Astrocyte of the hippocampus (primary cell): ENCODE measurements at places on chromosomes 2 and 18.
A peak's percentile ranks its signal among the peaks of the same experiment; 100 is the strongest.

- DNase-seq: no peak
Observed at GRCh38 chr18:63262369-63263335, 56.9 kb downstream of the BCL2 start.

DNA sequence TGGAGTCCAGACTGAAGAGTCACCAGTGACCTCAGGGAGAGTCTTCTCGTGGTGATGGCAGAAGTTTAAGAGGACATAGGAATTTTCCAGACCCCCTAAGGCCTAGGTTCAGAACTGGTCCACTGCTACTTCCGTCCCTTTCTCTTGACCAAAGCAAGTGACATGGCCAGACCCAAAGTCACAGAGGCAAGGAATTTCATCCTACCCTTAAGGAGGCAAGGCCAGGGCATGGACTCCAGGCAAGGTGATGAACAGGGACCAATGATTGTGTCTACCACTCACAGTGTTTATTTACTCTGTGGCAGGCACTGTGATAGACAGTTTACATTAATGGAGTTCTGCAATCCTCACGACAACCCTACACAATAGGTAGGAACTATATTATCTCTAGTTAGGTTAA, 265.1 kb downstream of the GLI2 start:
- DNase-seq: no peak

DNA sequence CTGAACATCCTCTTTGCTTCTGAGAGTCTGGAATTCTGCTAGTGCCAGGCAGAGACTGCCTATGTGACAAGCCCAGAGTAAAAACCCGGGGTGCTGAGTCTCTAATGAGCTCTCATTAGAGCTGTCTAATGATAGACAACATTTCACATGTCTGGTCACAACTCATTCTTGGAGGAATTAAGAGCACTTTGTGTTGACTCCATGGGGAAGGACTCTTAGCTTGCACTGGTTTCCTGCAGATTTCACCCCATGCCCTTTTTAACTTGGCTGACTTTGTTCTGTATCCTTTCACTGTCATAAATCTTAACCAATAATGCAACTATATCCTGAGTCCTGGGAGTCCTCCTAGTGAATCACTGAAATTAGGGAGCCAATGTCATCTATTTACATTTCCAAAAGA, 33.5 kb downstream of the FBXO15 start:
- peak; percentile 2 for DNase-seq

DNA sequence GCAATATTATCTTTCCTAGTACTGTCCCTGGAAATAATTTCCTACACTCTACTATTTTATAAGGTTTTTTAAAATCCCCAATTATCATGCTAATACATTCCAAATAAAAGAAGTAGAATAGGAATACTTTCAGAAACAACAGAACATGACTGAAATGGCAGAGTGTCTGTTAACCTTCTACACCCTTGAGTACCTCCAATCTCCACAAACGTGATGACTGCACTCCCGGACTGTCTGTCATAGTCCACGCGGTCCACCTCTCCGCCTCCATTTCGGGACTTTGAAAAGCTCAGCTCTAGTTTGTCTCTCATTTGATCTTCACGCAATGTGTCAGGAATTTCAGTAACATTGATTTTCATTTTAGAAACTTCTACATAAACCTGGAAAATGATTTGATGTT, 13.6 kb upstream of the RBM43 start:
- no peak for DNase-seq

GRCh38 chr18:74982946-74983635, 225.8 kb downstream of the PTGR3 start:
- no peak for DNase-seq

DNA sequence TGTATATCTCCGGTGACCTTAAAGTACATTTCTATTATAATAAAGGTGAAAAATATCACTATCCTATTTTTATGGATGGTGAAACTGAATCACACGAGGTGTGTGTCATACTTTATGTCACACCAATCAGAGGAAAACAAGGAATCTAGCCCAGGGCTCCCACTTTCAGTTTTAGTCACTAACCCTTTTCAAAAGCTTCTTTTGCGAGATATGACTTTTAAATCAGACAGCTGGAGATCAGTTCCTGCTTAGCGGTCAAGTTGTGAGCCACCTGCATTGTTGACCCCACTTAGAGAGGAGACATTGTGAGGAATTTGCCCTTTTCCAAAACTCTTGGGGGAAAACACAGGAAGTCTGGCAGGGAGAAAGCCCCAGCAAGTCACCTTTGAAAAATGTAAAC, 70.5 kb downstream of the CPS1 start:
- peak; percentile 32 for DNase-seq

DNA sequence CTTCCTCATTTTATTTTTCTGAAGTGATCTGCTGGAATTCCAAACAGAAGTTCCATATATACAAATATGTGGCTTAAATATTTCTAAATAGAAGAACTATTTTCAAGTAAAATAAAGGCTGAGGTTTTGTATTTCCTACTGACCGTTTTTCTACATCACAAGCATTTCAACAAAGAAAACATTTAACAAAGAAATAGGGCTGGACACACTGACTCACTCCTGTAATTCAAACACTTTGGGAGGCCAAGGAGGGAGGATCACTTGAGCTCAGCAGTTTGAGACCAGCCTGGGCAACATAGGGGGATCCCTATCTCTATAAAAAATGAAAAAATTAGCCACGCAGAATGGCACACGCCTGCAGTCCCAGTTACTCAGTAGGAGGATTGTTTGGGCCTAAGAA, 44.6 kb downstream of the TANK start:
- no peak for DNase-seq

- peak; percentile 5 for DNase-seq
Observed at GRCh38 chr2:235171550-235172031, 219.8 kb downstream of the SH3BP4 start.

GRCh38 chr2:150125708-150126107, 361.8 kb downstream of the RND3 start:
- DNase-seq: peak; percentile 38

- DNase-seq: peak; percentile 0
Observed at GRCh38 chr18:71079606-71080005, 790.8 kb downstream of the SOCS6 start.

- no peak for DNase-seq
Observed at GRCh38 chr2:237664151-237664550, 36.8 kb downstream of the LRRFIP1 start.

- no peak for DNase-seq
Observed at GRCh38 chr2:58803192-58803591, 562.1 kb upstream of the FANCL start.

GRCh38 chr2:134739236-134739878, 20.6 kb upstream of the TMEM163 start:
- DNase-seq: no peak

- no peak for DNase-seq
Observed at GRCh38 chr18:13877157-13877556, 38.2 kb downstream of the MC2R start.

DNA sequence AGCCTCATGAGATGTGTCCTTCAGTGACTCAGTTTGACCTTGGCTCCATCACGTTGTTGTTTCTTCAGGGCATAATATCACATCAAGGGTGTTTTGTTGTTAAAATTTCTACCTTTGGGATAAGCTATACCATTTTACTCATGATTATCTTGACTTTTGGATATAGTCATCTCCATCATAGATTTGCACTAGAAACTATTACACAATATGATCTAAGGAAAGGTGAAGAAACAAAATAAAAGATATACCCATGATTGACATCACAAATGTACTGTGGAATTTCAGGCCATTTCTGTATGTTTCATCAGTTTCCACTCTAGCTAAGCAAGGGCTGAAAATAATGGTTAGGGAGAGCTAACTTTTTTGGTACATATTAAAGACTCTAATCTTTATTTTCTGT, 24.7 kb upstream of the FAM171B start:
- DNase-seq: no peak

- DNase-seq: peak; percentile 3
Observed at GRCh38 chr2:214232271-214232670, 178.6 kb upstream of the VWC2L start.

- DNase-seq: no peak
Observed at GRCh38 chr2:199738727-199739412, 112.1 kb downstream of the FTCDNL1 start.

DNA sequence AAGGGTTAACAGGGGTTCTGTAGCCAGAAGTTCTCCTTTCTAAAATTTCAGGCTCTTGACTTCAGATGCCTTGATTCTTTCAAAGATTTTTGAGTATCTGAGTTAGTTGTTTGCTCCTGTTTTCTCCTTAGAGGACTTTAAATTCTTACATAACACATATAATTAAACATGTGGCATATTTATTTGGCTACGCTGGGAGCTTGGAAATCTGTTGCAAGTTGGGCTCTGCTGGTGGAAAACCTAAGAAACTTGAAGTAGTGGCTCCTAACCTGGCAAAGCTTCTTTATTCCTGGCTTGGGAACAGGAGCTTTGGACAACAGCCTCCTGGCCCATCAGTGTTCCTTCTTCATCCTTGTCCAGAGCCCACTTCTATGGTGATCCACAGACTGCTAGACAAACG, 72.6 kb downstream of the VIT start:
- no peak for DNase-seq

- peak; percentile 42 for DNase-seq
Observed at GRCh38 chr2:28506112-28506910, 10.5 kb downstream of the PLB1 start.

- DNase-seq: no peak
Observed at GRCh38 chr18:54873884-54874255, 45.6 kb downstream of the RAB27B start.

GRCh38 chr2:189014449-189015138, 40.4 kb downstream of the COL3A1 start:
- DNase-seq: no peak

DNA sequence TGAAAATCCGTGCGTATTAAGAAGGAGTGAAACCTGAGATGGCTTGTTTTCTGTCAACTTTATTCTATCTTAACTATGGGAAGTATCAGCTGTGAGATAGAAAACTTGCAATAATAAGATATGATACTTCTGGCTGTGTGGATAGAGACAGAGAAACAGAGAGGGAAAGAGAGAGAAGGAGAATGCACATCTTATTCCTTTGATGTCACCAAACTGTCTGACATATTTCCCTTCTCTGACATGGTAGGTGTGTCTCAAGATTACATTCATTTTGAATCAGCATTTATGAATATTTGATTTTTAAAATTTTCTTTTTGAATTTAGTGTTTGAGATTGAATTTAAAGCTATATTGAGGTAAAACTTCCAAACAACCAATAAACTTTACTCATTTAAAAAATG, 69.4 kb downstream of the CDC42EP3 start:
- no peak for DNase-seq

- no peak for DNase-seq
Observed at GRCh38 chr2:119409506-119409905, 22.1 kb upstream of the TMEM37 start.

- peak; percentile 8 for DNase-seq
Observed at GRCh38 chr2:96209011-96209728, 543 bp upstream of the STARD7 start.

DNA sequence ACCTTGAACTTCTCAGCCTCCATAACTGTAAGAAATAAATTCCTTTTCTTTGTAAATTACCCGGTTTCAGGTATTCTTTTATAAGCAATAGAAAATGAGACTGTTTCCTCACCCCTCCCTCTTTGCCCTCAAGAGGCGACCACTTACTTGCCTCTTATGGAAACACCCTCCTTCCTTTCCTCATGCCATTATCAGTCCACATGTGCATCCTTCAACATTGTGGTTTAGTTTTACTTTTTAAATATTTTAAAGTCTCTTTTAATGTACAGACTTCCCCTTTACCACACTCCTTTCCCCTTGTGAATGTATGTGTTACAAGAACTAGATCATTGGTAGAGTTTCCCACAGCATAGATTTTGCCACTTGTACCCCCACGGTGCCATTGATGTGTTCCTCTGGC, 202.4 kb upstream of the SIX2 start:
- DNase-seq: no peak

- no peak for DNase-seq
Observed at GRCh38 chr2:233165895-233166661, 85.4 kb upstream of the ATG16L1 start.

DNA sequence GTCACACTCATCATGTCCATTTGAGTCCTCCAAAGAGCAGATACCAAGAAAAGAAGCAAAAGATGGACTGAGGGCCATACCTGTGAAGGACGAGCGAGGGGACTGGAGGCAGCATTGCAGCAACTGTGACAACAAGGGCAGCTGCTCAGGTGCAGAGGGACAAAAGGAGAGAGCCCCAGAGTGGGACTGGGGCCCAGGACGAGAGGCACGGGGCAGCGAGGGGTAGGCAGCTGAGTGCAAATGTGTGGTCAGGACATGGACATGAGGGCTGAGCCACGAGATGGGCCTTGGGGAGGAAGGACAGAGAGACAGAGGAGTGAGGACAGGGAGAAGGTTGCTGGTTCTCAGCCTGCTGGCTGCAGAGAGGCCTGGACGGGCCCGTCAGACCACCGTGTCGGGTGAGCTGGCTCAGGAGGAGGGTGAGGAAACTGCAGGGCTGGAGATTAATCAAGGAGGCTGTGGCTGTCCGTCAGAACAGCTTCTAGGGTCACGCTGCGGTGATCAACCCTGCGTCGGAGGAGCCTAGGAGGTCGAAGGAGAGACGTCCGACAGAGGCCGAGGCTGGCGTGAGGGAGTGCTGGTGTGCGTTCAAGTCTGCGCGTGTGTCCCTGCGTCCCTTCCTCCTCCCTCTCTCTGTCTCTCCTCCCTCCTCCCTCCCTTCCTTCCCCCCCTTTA, 206.8 kb upstream of the HDAC4 start:
- no peak for DNase-seq
